Activated naive CD4-positive, alpha-beta T cell (primary cell): ENCODE measurements at places on chromosomes 5 and 9.

DNA sequence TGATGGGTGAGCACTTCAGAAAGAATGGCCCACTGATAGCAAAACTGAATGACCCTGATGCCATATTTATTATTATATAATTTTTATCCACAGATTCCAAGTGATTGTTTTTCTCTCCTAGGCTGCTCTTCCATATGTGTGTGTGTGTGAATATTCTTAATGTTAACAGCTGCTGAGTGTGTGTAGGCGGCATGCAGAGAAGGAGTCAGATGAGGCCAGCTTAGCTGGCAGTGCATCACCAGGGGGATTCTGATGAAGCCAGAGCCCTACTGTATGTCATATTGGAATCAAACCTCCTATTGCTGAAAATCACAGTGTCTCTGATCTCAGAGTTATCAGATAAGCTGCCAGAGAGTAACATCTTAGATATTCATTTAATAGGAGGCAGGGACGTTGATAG is 177.1 kb downstream of the DMAC1 start:
- DNase-seq: no peak

GRCh38 chr5:131530706-131531331 is 104.2 kb downstream of the RAPGEF6 start:
- DNase-seq: no peak

DNA sequence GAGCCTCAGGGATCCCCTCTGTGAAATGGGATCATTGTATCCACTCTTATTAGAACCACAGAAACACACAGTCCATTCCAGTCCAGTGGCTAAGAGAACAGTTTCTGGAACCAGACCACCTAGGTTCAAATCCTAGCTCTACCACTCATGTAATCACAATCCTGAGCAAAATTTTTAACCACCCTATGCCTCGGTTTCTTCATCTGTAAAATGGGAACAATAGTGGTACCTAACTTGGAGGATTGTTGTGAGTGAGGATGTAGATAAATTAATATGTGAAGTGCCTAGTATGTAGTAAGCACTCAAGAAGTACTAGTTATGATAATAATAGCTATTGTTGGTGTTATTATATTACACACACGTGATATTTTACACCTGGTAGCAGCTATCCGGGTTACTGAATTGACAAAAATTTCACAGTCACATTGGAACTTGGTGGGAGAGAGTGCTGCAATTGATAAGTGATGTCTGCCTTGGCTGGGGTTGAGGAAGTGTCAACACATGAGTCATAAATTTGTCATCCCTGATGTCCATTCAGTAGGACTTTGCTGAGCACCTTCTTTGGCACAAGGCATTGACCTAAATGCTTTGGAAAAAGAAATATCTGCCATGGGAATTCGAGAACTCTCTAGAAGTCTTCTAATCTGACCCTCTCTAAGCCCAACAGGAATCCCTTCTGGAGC is 68.4 kb downstream of the COL27A1 start:
- no peak for DNase-seq

DNA sequence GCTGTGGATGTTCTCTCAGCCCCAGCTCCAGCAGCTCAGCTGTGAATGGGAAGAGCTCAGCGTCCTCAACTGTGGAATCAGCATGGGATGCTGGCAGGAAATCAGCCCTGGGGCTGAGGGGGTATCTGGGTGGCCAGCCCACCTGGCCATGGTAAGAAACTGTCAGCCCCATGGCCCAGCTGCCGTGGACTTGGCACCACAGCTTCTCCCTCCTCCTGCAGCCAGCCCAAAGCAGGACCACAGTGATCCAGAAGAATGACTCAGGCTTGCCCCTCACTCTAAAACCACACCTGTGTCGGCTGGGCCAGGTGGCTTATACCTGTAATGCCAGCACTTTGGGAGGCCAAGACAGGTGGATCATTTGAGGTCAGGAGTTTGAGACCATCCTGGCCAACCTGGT is 48.0 kb downstream of the SAR1B start:
- DNase-seq: no peak

DNA sequence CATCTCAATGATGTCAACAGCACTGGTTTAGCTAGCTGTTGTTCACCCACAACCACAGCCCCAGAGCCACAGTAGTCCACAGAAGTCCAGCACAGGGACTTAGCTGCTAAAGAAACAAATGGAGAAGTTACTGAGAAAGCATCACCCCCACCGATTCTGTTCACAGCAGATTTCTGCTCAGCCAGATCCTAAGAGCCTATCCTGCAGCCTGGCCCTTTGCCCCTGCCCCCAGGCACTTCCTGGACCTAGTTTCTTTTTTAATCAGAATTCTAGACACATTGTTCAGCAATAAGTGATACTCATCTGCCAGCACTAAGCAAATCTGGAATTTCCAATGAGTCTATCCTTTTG is 7.4 kb downstream of the B4GALT1 start:
- no peak for DNase-seq

GRCh38 chr5:138732466-138732865 is 20.8 kb upstream of the CTNNA1 start:
- no peak for DNase-seq

- no peak for DNase-seq
Observed at GRCh38 chr5:14148890-14149671, 5.9 kb downstream of the TRIO start.

DNA sequence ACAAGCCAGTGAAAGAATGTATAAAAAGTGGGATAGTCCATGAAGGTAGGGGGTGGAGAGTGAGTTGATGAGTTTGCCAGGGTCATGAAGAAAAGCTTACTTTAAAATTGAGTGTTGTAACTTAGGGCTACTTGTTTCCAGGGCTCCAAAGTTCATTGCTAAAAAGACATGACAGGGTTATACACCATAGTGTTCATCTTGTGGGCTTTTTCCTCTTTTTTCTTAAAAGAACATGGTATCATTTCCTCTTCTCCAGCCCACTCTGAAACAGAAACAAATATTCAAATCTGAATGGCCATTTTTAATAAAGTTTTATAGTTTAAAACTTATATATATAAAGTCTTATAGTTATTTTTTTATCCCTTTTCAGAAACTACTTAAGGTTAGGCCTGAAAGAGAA is 115.7 kb upstream of the SMC2 start:
- no peak for DNase-seq

- DNase-seq: no peak
Observed at GRCh38 chr9:104826911-104827310, 63.0 kb downstream of the NIPSNAP3B start.

- no peak for DNase-seq
Observed at GRCh38 chr5:125470280-125470902, 724.0 kb upstream of the ZNF608 start.

DNA sequence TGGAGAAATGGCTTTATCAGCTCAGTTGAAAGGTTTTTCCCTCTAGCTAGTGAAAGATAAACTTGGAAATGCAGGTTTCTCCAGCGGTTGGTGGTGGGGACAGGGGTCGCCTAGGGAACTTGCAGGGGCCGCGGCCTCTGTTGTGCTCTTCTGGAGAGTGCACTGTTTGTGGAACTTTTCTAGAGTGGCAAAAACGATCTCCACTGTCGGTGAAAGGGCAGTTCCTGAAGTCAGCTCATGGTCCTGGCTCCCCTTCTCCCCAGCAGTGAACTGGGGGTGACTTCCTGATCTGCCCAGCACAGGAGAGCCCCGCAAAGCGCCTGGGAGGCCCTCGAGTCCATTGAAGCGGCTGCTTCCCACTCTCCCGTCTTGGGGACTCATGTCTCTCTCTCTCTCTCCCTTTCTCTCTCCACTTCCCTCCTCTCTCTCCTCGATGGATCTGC is 3.2 kb downstream of the IRX1 start:
- DNase-seq: no peak
